ENCODE measurements at places on chromosomes 12 and 14. TPM values are rescaled to one million over a fixed set of nuclear protein-coding genes. Genes with fewer than 3 reads are reported as not detected.

TC2N gene
- 86.6 TPM for total RNA-seq

MSRB3 gene
- total RNA-seq, result 1.5 TPM

PMEL gene
- 2.1 TPM for total RNA-seq

DNAI7 gene
- total RNA-seq, result 0.47 TPM

OSGEP gene
- total RNA-seq, result 54.3 TPM

AMHR2 gene
- total RNA-seq, result not detected

P2RX7 gene
- total RNA-seq, result not detected

POTEM gene
- not detected for total RNA-seq

FAM161B gene
- total RNA-seq, result 1.7 TPM

YBX3 gene
- 312 TPM for total RNA-seq

Measured in Calu3 (cell line).